ENCODE measurements at places on chromosomes 1 and 21.

GRCh38 chr21:33674226-33674625 lies 31.9 kb downstream of the ITSN1 start:
- DNase-seq = no peak

DNA sequence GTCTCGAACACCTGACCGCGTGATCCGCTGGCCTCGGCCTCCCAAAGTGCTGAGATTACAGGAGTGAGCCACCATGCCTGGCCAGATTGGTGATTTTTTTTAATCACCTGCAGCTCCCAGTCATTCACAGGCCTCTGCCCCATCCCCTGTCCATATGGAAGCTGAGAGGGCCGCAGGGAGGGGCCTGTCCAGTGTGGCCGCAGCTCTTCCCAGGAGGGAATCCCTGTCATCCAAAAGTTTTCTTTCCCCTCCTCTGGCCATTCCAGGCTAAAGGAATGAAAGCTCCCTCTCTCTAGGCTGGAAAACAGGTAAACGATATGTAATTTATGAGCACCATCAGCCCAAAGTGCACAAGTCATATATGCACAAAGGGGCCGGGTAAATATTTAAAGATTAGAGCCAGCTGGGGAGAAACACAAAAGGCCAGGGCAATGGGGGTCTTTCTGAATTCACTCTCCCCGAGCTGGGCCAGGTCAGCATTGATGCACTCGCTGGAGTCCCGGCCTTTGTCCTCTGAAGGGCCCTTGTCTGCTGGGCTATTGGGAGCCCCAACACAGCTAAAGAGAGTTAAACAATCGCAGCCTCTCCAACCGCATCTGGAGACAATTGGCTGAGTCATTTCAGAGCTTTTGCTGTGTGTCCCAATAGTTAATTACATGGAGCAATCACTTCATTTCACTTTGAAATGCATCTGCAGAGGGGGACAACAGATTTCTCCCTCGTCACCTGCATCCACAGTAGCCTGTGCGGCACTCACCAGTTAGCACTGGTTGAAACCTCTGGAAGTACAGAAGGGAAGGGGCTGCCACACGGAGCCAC lies 3.8 kb upstream of the HES3 start:
- DNase-seq = no peak

- no peak for DNase-seq
Measured at GRCh38 chr1:228961511-228961910, 226.2 kb downstream of the RHOU start.

GRCh38 chr1:203627851-203628200 lies 1.2 kb downstream of the ATP2B4 start:
- peak; percentile 39 for DNase-seq

DNA sequence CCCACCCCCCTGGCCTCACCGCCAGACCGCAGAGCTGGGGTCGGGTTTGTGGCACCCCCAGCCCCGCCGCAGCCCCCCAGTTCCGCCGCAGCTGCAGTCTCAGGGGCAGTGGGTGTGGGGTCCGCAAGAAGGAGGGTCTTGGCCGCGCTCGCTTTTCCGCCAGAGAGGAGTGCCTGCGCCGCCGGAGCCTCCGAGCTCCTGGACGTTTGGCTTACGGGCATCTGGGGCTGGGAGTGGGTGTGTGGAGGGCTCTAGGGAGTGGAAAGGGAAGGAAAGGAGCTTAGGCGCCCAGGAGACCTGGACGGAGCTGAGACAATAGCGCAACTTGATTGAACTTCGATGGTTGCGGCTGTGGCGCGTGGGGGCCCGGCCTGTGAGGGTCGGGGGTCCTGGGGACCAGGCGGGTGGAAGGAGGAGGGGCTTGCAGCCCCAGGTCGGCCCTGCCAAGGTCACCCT lies 88.8 kb upstream of the IPO9 start:
- peak; percentile 0 for DNase-seq

- no peak for DNase-seq
Measured at GRCh38 chr1:59171788-59172187, 125.1 kb upstream of the FGGY start.
